ENCODE measurements at places on chromosomes 3 and 15. TPM values are rescaled to one million over a fixed set of nuclear protein-coding genes. Genes with fewer than 3 reads are reported as not detected.

- DNase-seq, result no peak
These were observed 16.7 kb downstream of the TFG start for GRCh38 chr3:100725935-100726513.

The CFAP100 gene
- total RNA-seq, result not detected

- peak; percentile 91 for DNase-seq
These were observed 214.4 kb downstream of the THSD4 start for GRCh38 chr15:71329497-71330260.

The AP3B2 gene
- 12.3 TPM for total RNA-seq

DNA sequence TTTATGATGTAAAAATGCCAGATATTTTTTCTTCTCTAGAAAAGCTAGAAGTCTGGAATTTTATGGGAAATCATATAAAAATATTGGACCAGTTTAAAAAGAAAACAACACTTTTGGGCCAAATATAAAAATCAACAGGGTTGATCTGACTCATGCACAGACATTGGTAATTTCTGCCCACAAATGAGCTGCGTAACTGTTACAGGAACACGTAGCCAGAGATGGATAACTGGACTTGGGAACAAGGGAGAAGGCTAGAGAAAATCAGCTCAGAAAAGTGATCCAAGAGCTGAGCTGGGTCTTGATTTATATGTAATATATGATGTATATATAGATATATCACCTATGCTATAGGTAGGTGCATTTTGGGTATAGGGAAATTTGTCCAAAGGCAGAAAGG lies 36.8 kb upstream of the NAALADL2 start:
- no peak for DNase-seq

DNA sequence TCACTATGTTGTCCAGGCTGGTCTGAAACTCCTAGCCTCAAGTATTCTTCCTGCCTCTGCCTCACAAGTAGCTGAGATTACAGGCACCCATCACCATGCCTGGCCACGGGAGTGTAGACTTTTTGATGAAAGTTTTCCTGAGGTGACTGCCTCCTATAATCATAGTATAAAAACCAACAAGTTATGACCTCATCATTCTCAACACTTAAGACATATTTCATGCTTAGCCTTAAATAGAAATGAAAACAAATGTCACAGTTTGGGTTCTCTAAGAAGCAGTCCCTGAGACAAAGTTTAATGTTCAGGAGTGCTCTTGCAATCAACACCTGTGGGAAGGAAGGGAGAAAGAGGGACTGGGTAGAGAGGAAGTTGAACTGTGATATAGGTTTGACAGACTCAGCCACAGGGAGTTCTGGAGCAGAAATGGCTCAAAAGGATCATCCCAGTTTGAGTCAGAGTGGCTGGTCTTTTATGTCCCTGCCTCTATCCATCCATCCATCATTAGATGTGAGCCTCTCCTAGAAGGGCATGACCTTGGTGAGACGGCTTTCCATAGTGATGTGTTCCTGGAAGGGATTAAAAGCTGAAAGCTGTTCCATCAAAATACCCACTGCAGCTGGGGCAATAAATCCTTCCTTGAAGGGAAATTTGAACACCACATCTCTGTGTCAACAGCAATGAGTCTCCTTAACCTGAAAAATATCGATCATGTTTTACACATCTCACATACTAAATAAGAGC lies 16.2 kb upstream of the ABHD5 start:
- DNase-seq, result no peak

DNA sequence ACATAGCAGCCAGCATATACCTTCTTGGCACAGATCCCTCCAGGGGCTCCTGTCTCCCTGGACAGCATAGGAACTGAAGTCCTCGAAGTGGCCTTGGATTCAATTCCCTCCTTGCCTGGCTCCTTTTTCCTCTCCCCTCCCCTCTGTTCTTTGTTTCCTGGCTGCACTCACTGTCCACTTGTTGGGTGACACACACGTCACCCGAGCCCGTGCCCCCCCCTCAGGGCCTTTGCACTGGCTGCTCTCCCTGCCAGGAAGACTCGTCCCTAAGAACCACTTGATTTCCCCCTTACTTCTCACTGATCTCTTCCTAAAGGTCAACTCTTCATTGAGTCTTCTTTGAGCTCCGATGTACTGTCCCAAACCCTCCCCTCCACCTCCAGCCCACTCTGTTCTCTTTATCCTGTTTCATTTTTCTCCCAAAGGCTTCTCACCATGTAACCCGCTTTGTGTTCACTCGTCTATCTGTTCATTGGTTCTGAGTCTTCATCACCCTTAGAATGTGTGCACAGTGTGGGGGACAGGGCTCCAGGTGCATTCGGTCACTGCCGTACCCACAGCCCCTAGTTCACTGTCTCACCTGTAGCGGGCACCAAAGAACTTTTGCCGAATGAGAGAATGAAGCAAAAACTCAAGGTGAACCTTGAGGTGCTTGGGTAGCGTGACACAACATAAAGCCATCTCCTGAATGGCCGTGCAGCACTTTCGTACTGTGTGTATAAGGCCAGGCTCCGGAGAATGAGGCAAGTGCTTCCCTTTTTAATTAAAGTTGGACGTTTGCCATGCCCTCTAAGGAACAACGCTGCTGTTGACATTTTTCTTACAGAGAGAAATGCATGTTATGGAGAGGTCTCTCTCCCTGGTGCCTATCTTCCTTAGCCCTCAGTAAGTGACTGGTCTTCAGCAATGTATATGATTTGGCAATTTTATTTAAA lies 74.0 kb downstream of the CHRNA7 start:
- DNase-seq, result no peak

Data from mammary epithelial cell (primary cell).